ENCODE measurements at places on chromosomes 2 and 18.

DNA sequence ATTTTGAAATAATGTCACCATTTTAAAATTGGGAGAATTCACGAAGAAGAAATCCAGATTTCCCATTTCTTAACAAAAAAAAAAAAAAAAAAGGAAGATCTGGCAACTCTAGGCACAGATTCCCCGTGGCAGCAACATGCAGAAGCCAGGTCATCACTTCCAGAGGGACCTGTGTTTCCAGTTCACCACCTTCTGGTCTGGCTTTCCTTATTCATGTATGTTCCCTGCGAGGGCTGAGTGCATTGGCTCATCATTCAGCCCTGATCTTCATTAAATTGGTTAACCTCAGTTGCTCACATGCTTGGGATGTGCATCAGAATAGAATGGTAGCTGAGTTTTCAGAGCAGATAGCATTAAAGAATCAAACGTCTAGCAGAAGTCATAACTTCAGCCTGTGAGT is 25.0 kb upstream of the MAP3K20 start:
- DNase-seq, result no peak

GRCh38 chr2:120729406-120730399 is 6.0 kb upstream of the GLI2 start:
- no peak for DNase-seq

DNA sequence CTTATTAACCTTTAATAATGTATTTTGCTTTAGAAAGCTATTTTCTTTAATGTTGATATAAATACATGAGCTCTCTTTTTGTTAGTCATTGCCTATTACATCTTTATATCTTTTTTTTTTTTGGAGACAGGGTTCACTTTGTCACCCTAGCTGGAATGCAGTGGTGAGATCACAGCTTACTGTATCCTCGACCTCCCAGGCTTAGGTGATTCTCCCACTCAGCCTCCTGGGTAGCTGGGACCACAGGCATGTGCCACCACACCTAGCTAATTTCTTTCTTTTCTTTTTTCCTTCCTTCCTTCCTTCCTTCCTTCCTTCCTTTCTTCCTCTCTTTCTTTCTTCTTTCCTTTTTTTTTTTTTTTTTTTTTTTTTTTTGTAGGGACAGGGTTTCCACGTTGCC is 15.4 kb downstream of the NAB1 start:
- DNase-seq, result no peak

- DNase-seq, result no peak
These were observed 43.9 kb downstream of the WDR75 start for GRCh38 chr2:189485146-189485545.

DNA sequence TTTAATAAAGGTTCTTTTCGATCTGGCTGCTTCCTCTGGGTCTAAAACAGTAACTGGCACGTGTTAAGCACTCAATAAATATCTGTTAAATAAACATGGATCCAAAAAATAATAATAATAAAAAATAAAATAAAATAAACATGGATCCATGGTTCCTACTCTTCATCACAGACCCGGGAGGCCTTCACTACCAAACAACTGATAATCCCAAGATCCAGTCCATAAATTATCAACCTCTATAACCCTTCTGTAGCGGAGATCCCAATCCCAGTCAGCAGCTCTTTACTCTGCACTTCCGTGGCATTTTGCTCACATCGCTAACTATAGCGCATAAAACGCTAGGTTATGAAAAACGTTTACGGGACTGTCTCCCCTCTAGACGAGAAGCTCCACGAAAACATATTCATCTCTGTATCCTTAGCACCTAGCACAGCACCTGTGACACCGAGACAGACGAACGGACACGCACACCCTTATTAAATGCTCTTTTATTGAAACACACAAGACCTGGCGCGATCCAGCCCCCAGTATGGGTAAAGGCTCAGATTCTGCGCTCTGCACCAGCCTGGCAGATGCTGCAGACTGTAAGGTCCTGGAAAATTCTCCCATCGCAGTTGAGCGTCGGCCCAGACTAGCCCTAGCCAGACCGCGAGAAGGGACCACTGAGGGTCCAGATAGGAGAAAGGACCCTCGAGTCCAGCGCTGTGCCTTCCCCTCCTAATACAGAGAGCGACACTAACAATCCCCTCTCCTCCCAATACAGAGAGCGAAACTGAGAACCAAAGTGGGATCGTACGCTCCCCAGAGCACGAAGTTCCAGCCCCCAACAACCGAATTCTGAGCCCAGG is 770 bp downstream of the NBAS start:
- DNase-seq, result no peak

DNA sequence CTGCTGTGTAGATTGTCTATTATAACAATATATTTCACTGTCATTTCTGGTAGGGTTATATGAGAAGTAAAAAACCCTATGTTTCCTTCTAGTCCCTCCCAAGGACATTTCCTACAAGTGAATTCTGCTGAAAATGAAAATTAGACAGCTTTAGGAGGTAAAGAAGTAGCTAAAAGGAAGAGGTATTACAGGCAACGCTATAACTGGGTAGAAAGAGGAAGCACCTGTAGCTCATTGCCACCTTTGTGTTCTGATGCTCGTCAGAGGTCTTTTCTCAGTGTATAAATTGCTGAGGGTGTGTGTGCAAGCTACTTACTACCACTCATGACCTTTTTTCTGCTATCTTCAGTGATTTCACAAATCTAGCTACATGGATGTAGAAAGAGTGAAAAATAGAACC is 1.4 kb downstream of the DNAJC10 start:
- no peak for DNase-seq

GRCh38 chr2:191231995-191232394 is 13.2 kb upstream of the MYO1B start:
- DNase-seq, result no peak

DNA sequence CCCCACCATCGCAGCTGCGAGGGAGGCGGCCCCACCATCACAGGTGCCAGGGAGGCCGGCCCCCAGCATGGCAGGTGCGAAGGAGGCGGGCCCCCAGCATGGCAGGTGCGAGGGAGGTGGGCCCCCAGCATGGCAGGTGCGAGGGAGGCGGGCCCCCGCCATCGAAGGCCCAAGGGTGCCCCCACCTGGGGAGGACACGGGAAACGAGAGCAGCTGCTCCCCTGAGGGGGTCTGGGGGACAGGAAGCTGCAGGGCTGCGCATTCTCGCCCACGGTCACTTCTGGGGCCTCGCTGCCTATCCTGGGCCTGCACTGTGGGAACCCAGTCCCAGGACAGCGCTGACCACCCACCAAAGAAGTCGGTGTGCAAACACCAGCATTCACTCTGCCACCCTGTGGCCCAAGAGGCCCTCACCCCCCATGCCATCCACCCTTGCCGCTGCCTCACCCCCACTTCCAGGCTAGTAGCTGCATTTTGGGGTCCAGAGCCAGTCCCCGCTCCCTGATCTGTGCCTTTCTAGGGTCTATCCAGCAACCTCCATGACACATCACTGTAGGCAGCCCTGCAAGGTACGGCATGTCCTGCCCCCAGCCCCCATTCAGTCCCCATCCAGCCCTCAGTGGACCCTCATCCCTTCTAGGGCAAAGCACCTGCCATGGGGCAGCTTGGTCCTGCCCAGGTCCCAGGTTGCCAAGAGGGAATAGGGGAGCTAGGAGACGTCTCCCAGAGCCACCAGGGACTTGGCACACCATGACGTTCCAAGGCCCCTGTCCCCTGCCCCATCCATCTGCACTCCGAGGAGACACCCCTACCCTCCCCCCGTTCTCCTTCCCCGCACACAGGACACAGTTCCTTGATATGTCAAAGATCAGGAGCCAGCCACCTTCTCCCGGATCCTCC is 24.0 kb upstream of the GPC1 start:
- DNase-seq, result no peak
